ENCODE measurements at places on chromosomes 1 and 21.
A peak's percentile ranks its signal among the peaks of the same experiment; 100 is the strongest.

GRCh38 chr1:108732398-108732797 is 14.1 kb upstream of the STXBP3 start:
- DNase-seq: no peak

GRCh38 chr1:197841883-197842553 is 60.4 kb upstream of the C1orf53 start:
- no peak for DNase-seq

DNA sequence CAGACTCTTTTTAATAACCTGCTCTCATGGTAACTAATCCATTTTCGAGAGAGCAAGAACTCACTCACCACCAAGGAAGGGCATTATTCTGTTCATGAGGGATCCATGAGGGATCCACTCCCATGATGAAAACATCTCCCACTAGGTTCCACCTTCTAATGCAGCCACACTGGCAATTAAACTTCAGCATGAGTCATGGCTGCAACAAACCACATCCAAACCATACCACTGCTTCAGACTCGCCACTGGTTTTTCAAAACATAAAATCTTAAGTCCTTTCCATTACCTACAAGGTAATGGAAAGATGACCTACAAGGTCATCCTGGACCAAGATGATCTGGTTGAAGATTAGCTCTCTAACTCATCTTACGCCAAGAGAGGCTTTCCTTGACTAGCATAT is 405.1 kb downstream of the VAV3 start:
- DNase-seq: no peak

DNA sequence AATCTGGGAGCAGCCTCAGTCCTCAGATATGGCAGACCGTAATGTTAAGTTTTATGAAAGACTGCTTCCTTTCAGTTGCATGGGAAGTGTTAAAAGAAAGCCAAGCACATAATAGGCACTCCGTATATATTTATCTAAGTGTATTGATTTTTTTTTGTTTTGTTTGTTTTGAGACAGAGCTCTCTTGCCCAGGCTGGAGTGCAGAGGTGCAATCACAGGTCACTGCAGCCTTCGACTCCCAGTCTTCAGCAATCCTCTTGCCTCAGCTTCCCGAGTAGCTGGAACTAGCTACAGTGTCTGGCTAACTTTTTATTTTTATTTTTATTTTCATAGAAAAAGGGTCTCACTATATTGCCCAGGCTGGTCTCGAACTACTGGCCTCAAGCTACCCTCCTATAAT is 341.8 kb downstream of the USH2A start:
- DNase-seq: no peak

GRCh38 chr1:205272536-205272935 is 44.8 kb downstream of the TMCC2 start:
- no peak for DNase-seq

- no peak for DNase-seq
Measured at GRCh38 chr21:41008974-41009373, 159.0 kb upstream of the BACE2 start.

DNA sequence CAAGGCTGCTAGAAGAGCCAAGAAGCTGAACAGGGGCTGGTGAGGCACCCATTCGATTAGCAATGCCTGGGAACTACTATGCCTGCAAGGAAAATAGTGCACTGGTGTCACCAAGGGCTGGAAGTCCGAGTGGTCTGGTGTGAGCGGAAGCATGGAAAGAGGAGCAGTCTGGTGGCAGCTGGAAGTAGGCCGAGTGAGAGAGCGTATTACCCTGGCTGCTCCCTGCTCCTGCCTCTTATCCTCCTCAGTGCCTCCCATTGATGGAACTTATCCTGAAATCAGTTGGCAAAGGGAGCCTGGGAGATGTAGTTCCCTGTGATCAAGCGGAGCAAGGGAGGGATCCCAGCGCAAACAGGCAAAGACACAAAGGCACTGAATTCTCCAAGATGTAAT is 9.6 kb downstream of the SMAP2 start:
- DNase-seq: peak; percentile 14

- peak; percentile 78 for DNase-seq
Measured at GRCh38 chr1:167722152-167722869, 529 bp downstream of the MPZL1 start.

- no peak for DNase-seq
Measured at GRCh38 chr21:33384841-33385331, 18.3 kb upstream of the IFNGR2 start.

DNA sequence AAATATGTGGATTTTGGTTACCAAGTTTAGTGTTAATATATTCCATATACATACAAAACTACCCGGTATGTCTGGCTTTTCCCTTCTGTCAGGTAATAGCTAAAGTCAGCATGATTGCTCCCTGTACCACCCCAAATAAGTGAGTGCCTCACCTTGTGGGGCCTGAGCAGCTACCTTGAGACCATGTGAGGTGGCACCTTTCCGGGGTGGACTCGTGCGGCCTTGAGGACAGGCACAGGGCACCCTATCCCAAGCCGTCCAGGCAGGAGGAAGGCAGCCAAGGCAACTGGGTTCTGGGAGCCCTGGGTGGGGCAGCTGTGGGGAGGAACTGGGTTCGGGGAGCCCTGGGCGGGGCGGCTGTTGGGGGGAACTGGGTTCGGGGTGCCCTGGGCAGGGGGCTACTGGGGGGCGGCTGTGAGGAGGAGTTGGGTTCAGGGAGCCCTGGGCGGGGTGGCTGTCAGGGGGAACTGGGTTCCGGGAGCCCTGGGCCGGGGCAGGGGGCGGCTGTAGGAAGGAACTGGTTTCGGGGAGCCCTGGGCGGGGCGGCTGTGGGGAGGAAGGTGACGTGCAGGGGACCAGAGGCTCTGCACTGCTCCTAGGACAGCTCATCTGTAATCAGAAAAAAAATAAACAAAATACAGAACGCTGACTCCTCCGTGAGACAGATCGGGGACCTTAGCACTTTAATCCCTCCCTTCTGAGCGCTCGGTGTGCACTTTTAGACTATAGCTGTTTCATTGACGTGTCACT is 63.3 kb downstream of the POFUT2 start:
- no peak for DNase-seq

- DNase-seq: no peak
Measured at GRCh38 chr1:90993245-90993644, 28.6 kb downstream of the ZNF644 start.

- no peak for DNase-seq
Measured at GRCh38 chr1:185787238-185787637, 53.0 kb downstream of the HMCN1 start.

DNA sequence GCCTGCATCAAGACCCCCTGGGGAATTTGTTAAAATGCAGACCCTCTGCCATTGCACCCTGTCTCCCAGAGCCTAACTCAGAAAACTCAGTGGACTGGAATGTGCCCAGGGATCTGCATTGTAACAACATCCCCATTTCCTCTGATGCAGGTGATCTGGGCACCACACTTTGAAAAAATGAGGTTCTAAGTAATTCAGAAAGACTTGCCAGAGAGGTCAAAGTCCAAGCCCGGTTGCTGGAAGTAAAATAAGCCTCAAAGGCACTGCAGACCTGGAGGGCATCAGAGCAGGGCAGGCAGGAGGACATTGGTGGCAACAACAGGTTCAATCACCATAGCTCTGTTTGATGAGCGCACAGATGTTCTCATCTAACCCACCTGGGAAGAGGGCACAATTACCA is 90.7 kb downstream of the SYT2 start:
- DNase-seq: no peak

- DNase-seq: no peak
Measured at GRCh38 chr1:107545056-107545577, 404.3 kb downstream of the NTNG1 start.

GRCh38 chr1:25450891-25451290 is 20.2 kb downstream of the MACO1 start:
- DNase-seq: no peak

- DNase-seq: no peak
Measured at GRCh38 chr1:232109391-232109790, 482.8 kb downstream of the DISC1 start.

DNA sequence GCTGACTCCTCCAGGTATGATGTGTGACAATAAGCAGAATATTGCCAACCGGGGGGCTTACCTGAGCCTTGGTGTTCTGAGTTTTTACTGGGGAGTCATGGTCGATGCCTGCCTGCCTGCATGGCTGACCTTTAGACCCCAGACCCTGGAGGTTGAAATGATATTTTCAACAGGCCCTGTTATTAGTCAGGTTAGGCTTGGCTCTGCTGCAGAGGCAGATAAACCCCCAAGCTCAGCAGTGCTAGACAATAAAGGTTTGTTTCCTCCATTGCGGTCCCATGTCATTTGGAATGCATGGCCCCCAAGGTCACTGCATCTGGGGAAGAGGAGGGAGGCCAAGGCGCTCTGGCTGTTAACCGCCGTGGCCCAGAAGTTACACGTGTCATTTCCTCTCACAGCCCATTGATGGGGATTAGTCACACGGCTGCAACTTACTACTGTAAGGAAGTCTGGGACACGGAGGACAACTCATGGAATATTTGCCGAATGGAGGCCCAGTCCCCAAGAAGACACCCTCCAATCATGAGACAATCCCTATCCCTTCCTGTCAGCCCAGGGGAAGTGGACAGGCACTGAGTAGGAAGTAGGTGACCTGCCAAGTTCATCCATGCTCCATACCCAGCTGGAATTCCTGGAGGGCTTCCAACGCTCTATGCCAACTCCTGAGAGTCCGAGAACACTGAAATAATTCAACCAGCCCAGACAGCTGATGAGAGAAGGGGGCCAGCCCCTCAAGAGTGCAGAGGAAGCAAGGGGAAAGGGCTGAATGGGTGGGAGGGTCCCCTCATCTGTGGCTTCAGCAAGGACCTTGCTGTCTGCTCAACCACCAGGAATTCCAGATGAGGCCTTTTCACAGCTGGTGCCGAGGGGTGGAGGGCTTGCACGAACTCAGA is 97.3 kb downstream of the TAS1R2 start:
- DNase-seq: no peak

DNA sequence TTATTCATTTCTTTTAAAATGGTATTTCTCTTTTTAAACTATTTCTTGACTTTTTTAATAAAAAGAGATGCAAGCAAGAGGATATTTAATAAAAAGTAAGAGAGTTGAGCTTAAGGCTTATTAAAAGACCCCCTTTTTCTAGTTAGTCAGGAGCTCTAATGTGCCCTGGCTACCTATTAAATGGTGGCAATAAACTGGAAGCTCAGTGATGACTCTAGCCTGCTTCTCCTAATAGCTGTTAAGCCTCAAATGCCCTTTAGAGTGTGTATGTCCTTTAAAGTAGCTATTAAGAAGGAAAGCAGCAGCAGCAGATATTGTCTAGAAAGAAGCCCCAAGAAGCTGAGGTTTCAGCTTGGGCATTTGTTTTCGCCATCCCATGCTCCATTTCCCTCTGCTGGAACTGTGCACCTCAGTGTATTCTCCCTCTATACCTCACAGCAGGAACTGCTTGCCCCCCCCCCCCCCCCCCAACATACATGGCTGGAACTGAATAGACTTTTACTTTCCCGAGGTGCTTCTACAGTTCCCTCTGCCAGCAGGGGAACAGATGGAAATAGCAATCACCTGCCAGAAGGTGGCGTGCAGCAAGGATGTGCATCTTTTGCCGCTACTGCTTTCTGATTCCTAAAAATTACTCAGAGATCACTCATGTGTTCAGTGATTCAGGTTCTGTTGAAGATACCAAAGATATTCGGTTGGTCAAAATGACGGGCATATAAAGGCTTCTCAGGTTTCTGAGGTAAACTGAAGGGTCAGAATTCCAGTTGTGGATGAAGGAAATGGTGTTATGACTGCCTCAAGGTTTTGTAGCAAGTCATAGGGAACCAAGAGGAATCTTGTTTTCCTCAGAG is 2.5 kb downstream of the RGS4 start:
- peak; percentile 75 for DNase-seq

GRCh38 chr21:17495680-17496079 is 17.2 kb upstream of the CXADR start:
- DNase-seq: no peak

- no peak for DNase-seq
Measured at GRCh38 chr1:112247961-112248360, 148.1 kb upstream of the CTTNBP2NL start.

DNA sequence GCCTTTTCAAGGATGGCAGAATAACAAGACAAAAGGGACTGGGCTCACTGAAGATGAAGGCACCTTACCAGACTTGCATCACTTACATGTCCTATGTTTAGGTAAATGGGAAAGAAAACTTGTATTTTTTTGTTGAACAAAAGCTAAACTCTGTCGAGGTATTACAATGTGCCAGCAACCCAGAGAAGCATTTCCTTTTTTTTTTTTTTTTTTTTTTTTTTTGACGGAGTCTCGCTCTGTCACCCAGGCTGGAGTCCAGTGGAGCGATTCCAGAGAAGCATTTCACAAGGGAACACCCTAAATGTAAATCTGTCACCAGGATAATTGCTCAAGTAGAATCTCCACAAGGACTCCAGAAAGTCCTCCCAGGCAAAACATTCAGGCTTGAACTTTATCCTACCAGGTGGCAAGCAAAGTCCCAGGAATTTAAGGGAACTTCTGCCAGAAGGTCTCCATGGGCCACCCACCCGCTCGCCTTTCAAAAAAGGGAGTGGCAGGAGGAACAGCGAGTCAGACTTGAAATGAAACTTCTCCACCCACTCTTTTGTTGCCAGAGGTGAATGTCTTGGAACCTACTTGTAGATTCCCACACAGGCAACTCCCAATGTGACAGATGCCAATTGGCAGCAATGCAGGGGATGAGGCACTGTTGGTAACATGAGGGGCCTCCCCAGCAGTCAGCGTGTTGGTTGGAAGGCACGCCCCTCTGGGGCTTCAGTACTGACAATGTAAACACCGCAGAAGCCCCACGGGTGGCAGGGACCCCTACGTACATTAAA is 125.0 kb downstream of the TIAM1 start:
- peak; percentile 41 for DNase-seq

- no peak for DNase-seq
Measured at GRCh38 chr21:31211836-31212235, 132.2 kb downstream of the TIAM1 start.

DNA sequence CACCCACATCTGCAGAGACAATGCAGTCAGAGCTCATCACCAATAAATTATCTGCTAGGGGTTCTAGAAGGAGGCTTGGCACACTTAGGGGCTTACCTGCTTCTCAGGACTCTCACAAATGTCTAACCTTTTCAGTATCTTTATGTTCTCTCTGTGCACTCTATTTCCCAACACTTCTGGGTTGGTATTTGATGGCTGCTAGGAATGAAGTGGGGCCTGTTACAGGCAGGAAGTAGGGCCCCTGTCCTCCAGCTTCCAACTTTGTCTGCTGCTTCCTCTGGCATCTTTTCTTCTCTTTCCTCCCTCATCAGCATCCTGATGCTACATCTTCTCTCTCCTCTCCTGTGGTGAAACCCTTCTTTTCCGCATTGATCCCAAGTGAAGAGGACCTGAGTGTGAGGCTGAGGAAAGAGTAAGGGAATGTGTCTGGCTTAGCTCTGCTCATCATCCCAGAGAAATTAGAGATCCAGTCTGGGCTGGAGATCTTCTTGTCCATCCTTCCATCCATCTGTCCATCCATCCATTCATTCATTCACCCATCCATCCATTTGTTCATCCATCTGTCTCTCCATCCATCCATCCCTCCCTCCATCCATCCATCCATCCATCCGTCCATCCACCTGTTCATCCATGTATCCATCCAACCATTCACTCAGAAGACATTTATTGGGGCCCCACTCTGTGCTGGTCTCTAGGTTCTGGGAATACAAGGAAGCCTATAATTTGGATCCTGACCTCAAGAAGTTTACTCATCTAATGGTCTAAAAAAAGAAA is 2.9 kb upstream of the CSRP1 start:
- DNase-seq: no peak
